Stimulated activated CD8-positive, alpha-beta memory T cell treated with anti-CD3 and anti-CD28 coated beads, Interleukin-7, amount 100 ng/mL, for 1 hour (primary cell): ENCODE measurements at places on chromosomes 5 and 9.

DNA sequence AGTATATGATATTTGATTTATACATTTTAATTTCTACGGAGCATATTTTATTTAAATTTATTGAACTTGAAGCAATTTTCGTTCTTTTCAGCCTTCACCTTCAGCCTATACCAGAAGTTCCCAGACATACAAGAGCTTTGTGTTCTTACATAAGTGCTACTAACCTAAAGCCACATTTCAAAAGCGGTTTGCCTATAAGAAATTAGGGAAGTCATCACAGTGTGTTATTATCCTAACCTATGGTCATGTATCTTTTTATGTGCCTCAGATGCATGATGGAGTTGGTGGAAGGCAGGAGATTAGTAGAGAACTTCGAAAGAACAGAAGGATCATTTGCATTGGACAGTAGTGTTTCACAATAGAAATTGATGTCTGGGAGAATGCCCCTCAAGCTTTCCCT lies 3.1 kb downstream of the KIF2A start:
- DNase-seq = no peak

DNA sequence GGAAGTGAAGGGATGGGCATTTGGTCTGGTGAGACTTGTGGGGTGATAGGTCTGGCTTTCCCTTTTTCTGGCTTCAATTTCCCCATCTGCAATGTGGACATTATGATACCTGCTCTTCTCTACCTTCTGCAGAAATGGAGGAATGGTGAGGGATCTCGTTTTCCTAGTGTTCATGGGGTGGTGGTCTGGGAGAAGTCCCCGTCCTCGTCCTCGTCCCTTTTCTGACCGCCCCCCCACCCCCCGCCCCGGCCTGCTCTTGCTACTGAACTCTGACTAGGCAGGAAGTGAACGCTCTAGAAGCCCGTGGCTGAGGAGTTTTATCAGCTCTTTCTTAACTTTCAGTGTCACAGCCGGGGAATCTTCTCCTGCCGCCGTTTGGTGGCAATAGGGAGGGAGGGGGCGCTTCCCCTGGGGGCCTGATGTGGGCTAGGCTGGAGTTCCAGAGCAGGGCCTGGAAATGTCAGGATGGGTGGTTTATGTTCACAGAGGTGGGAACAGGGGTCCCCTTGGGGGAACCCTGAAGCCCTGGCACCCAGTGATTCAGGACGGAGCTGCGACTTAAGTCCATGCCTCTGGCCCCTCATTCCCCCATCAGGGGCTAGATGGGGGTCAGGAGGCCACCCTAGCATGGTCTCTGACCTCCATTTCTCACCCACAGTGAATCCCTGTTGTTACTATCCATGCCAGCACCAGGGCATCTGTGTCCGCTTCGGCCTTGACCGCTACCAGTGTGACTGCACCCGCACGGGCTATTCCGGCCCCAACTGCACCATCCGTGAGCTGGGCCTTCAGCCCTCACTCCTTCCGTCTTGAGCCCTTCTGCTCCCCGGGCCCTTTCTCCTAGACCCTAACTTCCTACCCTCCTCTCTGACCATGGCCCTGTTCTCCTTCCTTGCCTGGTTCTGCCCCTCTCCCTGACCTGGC lies 6.7 kb downstream of the PTGS1 start:
- DNase-seq = no peak

DNA sequence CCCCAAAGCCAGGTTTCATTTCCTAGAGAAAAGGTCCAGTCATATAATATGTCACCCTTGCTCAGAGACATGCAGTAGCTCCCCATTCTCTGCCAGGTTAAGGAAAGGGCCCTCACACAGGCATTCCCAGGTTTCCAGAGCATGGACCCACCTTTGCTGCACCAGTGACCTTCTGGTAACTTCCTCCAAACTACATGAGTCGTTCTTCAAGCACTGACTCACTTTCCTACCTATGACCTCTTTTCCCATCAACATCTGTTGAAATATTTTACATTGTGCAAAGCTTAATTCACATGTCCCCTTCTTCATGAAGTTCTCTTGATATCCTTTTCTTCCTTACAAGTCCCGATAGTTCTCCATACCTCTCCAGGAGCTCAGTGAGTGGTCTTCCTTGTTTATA lies 25.9 kb downstream of the SH3TC2 start:
- no peak for DNase-seq

GRCh38 chr5:10538789-10539686 lies 24.8 kb upstream of the ANKRD33B start:
- no peak for DNase-seq

- DNase-seq = no peak
Observed at GRCh38 chr5:9122528-9122927, 423.3 kb downstream of the SEMA5A start.

GRCh38 chr9:28648723-28649122 lies 1075.4 kb upstream of the C9orf72 start:
- no peak for DNase-seq

- DNase-seq = no peak
Observed at GRCh38 chr9:137278721-137279711, 1.5 kb downstream of the TOR4A start.

- DNase-seq = no peak
Observed at GRCh38 chr9:117703537-117703936, 666 bp upstream of the TLR4 start.

DNA sequence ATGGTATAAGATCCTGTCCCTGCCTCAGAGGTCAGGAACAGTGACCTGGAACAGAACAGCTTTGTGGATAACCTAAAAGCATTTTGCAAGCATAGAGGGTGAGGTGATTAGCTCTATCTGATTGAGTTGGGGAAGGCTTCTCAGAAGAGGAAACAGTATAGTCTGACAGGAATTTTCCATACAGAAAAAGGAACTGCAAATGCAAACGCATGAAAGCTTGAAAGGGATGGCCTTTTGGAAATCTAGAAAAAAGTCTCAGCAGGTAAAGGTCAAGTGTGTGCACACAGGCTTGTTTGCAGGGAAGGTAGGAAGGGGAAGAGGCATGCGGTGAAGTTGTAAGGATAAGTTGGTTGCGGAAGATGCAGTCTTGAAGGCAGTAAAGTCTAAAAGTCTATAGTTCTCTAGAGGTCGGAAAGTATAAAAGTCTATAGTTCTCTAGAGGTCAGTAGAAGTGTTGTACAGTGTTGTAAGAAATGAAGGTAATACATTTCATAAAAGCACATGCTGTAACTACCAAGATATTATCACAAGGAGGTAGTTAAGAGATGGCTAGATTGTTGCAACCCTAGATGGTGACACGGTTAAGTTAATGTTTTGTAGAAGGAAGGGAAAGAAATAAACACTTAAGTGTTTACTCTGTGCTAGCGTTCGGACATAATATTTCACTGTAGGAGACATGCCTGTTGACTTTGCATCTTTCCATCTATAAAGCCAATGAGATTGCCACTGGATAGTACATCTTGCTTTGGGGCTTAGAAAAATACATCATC lies 16.7 kb upstream of the HSPB3 start:
- no peak for DNase-seq

DNA sequence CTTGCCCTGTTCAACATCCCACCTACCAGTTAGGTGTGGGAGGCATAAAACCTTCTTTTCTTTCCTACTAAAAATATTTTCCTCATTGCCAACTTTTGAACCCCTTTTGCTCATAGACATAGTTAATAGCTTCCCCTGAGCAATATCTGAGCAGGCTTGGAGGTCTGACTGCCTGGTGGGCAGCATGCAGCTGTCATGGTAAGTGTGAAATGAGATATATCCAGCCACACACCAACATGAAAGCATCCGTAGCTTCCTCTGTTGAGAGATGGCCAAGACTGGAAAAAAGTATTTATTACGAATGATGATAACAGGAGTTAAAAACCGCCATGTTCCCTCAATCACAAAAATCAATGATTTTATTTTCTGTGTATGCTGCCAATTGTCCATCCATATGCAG lies 190.1 kb downstream of the TMEM38B start:
- no peak for DNase-seq
